ENCODE measurements at places on chromosomes 4 and X.

GRCh38 chr4:153906231-153906630 lies 117.3 kb upstream of the SFRP2 start:
- peaks cover 7% of the 10 kb centered on the region for H3K4me1 ChIP-seq
- peak overlapping the region; percentile 12 for H3K27ac ChIP-seq
- no peak overlapping the region for H3K4me3 ChIP-seq
- no peak for DNase-seq
- peaks cover 24% of the 10 kb centered on the region for H3K27me3 ChIP-seq
- no peaks in the 10 kb centered on the region for H3K36me3 ChIP-seq

GRCh38 chrX:31279359-31279758 lies 207.5 kb upstream of the FTHL17 start:
- no peak for DNase-seq
- H3K27ac ChIP-seq, result no peak overlapping the region
- H3K36me3 ChIP-seq, result no peaks in the 10 kb centered on the region
- no peaks in the 10 kb centered on the region for H3K27me3 ChIP-seq
- no peaks in the 10 kb centered on the region for H3K4me1 ChIP-seq

DNA sequence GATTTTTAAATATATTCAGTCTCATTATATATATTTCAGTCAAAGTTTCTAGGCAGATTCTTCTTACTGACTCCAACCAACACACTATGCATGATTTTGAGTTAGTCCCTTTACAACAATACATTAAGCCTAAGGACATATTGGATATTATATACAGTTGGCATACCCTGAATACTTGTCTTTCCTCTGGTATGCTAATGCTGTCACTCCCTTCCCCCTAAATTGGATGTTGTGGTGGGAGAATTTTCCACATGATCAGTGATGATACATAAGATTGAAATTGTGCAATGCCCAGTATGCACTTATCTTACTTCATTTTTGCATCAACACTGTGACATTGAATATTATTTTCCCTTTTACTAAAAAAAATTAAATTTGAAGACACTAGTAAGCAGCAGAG lies 935.2 kb downstream of the PCDH7 start:
- no peak for DNase-seq
- no peaks in the 10 kb centered on the region for H3K36me3 ChIP-seq
- no peaks in the 10 kb centered on the region for H3K4me1 ChIP-seq
- H3K4me3 ChIP-seq, result no peak overlapping the region
- H3K27ac ChIP-seq, result no peak overlapping the region

DNA sequence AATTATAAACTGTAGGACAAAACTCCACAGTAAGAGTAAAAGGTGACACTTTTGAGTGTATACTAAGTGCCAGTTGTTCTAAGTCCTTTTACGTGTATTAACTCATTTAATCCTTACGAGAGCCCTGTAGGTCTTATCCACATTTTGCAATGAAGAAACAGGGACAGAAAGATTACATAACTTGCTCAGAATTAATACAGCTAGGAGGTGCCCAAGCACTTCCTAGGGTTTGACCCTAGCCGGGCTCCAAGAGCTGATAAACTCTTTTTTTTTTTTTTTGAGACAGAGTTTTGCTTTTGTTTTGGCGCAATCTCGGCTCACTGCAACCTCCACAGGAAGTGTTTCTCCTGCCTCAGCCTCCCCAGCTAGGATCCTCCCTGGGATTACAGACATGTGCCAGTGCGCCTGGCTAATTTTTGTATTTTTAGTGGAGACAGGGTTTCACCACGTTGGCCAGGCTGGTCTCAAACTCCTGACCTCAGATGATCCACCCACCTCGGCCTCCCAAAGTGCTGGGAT lies 110.4 kb downstream of the UBE2K start:
- no peak overlapping the region for H3K4me3 ChIP-seq
- H3K27me3 ChIP-seq, result peaks cover 1% of the 10 kb centered on the region
- peaks cover 2% of the 10 kb centered on the region for H3K36me3 ChIP-seq
- H3K27ac ChIP-seq, result no peak overlapping the region

DNA sequence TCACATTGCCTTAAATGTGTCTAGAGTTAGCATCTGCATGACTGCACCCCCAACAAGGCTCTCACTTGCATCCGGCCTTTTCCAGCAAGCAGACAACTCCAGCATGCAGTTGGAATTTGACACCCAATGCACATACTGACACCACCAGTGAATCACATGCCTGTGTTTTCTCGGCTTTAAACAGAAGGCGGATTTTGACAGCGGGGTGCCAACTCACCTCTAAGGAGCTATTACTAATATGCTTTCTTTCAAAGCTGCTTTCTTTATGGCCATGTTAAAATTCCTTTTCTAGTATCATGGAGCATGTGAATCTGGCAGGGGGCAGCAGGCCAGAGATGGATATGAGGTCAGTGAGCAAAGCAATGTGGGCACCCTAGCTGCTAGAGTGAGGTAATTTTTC lies 78.0 kb upstream of the CLNK start:
- no peaks in the 10 kb centered on the region for H3K27me3 ChIP-seq
- H3K4me3 ChIP-seq, result no peak overlapping the region
- H3K4me1 ChIP-seq, result no peaks in the 10 kb centered on the region

- DNase-seq, result no peak
- H3K27ac ChIP-seq, result no peak overlapping the region
- peaks cover 18% of the 10 kb centered on the region for H3K27me3 ChIP-seq
- no peak overlapping the region for H3K4me3 ChIP-seq
- peaks cover under 1% of the 10 kb centered on the region for H3K36me3 ChIP-seq
Measured at GRCh38 chr4:38871593-38871992, 4.0 kb downstream of the FAM114A1 start.

- H3K4me1 ChIP-seq, result no peaks in the 10 kb centered on the region
- H3K27ac ChIP-seq, result no peak overlapping the region
- H3K27me3 ChIP-seq, result no peaks in the 10 kb centered on the region
- peaks cover 3% of the 10 kb centered on the region for H3K36me3 ChIP-seq
- no peak overlapping the region for H3K4me3 ChIP-seq
Measured at GRCh38 chrX:42524379-42524778, 253.6 kb downstream of the PPP1R2C start.

- H3K27me3 ChIP-seq, result no peaks in the 10 kb centered on the region
- H3K4me3 ChIP-seq, result no peak overlapping the region
- no peak for DNase-seq
- no peak overlapping the region for H3K27ac ChIP-seq
- H3K4me1 ChIP-seq, result no peaks in the 10 kb centered on the region
Measured at GRCh38 chr4:65921180-65921579, 250.9 kb upstream of the EPHA5 start.

GRCh38 chr4:7635445-7636239 lies 200.9 kb upstream of the PSAPL1 start:
- DNase-seq, result no peak
- H3K36me3 ChIP-seq, result no peaks in the 10 kb centered on the region
- H3K27me3 ChIP-seq, result peaks cover 9% of the 10 kb centered on the region
- H3K4me1 ChIP-seq, result no peaks in the 10 kb centered on the region

DNA sequence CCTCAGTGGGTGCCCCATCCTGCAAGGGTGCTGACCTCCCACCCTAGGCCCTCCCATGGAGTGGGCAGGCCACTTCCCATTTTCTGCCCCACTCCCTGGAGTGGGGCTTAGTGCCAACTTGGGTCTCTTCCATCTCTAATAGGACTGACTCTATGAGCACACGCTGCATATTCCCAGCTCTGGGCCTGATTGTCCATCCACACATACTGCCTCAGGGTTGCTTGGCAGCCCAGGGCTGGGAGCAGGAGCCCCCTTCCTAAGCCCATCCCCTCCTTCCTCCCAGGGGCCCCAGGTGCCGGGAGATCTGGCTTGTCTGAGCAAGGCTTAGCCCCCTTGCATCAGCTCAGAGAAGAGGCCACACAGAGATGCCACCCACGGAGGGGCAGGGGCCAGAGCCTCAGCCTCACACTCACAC lies 55.1 kb downstream of the PJA1 start:
- no peak overlapping the region for H3K27ac ChIP-seq
- H3K4me1 ChIP-seq, result no peaks in the 10 kb centered on the region
- no peaks in the 10 kb centered on the region for H3K36me3 ChIP-seq
- no peaks in the 10 kb centered on the region for H3K27me3 ChIP-seq
- no peak for DNase-seq
- H3K4me3 ChIP-seq, result no peak overlapping the region

GRCh38 chr4:150366487-150366999 lies 215.4 kb upstream of the MAB21L2 start:
- no peaks in the 10 kb centered on the region for H3K36me3 ChIP-seq
- DNase-seq, result no peak
- H3K27me3 ChIP-seq, result no peaks in the 10 kb centered on the region
- H3K4me1 ChIP-seq, result peaks cover 6% of the 10 kb centered on the region
- H3K4me3 ChIP-seq, result no peak overlapping the region
- H3K27ac ChIP-seq, result no peak overlapping the region

DNA sequence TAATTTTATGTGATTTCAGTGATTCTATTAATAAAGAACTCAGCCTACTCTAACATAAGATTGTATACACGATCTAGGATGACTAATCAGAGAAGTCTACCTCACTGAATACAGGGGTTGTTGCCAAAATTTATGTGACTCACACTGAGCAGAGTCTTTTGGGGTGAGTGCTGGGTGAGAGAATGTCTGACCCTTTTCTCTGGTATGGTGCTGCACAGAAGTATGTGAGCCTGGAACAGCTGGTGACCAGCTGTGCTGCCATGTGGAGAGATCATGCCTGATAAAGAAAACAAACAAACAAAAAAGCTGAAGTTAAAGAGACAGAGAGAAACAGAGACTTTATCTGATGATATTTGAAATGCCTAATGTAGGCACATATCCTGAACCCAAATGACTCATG lies 618.1 kb upstream of the GRIA3 start:
- H3K27me3 ChIP-seq, result no peaks in the 10 kb centered on the region
- no peaks in the 10 kb centered on the region for H3K36me3 ChIP-seq

DNA sequence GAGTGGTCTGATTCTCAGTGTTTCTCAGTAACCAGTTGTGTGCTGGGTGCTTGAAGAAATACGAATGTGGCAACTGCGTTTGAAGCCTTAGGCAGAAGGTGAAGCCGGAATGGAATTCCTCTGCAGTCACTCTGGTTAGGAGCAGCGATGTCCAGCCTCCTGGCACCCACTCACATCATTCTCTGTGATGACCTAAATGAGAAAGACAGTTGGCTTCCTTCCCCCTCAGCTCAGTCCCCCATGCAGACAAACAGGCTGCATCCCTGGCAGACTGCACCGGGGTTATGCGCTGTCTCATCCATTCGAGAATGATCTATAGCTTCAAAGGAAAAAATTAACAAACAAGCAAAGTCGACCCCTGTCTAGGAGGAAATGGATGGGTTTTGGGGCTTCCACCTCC lies 170.1 kb upstream of the SCML1 start:
- no peaks in the 10 kb centered on the region for H3K27me3 ChIP-seq
- DNase-seq, result no peak
- H3K36me3 ChIP-seq, result no peaks in the 10 kb centered on the region
- no peak overlapping the region for H3K4me3 ChIP-seq
- no peak overlapping the region for H3K27ac ChIP-seq
- no peaks in the 10 kb centered on the region for H3K4me1 ChIP-seq

- H3K4me3 ChIP-seq, result no peak overlapping the region
- no peak overlapping the region for H3K27ac ChIP-seq
- H3K27me3 ChIP-seq, result peaks cover 2% of the 10 kb centered on the region
- no peak for DNase-seq
- H3K4me1 ChIP-seq, result no peaks in the 10 kb centered on the region
- H3K36me3 ChIP-seq, result no peaks in the 10 kb centered on the region
Measured at GRCh38 chr4:52358883-52359321, 300.2 kb downstream of the USP46 start.

DNA sequence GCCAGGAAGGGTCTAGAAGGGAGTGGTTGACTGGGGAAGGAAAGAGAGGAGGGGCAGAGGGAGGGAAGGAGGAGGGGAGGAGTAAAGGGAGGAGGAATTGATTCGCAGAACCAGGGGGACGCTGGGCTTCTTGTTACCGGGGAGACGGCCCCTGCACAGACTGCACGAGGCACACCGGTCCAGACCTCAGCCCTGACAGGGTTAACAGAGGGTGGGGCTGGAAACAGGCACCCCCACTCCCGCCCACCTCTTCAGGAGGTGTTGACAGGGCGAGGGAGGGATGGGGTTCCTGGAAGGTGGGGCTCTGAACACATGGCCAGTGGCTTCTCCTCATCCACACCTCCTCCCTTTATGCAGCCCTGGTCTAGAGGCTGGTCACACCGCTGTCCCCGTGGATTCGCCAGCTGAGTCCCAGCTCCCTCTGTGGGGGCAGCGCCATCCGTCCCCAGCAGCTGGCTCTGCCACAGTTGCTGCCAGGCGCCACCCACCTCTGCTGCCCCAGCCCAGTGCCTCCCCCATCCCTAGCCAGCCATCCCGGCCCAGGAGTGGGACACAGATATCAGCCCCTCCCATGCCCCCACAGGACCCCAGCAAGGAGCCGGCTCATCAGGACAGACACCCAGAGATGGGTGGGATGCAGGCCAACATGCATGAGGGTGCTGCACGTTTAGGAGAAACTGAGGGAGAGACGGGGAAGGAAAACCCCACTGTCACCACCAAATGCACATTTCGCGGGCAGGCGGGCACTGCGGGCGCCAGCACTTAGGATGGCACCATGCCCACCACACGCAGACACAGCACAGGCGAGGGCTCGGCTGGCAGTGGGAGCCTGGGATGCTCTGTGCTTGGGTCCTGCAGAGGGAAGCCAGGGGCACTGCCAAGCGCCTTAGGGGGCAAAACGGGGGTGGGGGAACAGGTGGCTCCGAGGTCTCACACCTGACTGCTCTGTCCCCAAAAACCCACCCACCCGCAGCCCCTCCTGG lies 87.6 kb downstream of the ABLIM2 start:
- peaks cover 2% of the 10 kb centered on the region for H3K27me3 ChIP-seq
- no peaks in the 10 kb centered on the region for H3K36me3 ChIP-seq
- H3K4me1 ChIP-seq, result no peaks in the 10 kb centered on the region
- H3K27ac ChIP-seq, result no peak overlapping the region
- no peak for DNase-seq

GRCh38 chr4:73309211-73309610 lies 50.6 kb upstream of the ANKRD17 start:
- no peaks in the 10 kb centered on the region for H3K27me3 ChIP-seq
- no peak overlapping the region for H3K27ac ChIP-seq
- DNase-seq, result no peak
- H3K4me3 ChIP-seq, result no peak overlapping the region
- no peaks in the 10 kb centered on the region for H3K4me1 ChIP-seq

- H3K4me1 ChIP-seq, result no peaks in the 10 kb centered on the region
- no peaks in the 10 kb centered on the region for H3K27me3 ChIP-seq
- H3K27ac ChIP-seq, result no peak overlapping the region
Measured at GRCh38 chrX:28756647-28757046, 169.4 kb downstream of the IL1RAPL1 start.

DNA sequence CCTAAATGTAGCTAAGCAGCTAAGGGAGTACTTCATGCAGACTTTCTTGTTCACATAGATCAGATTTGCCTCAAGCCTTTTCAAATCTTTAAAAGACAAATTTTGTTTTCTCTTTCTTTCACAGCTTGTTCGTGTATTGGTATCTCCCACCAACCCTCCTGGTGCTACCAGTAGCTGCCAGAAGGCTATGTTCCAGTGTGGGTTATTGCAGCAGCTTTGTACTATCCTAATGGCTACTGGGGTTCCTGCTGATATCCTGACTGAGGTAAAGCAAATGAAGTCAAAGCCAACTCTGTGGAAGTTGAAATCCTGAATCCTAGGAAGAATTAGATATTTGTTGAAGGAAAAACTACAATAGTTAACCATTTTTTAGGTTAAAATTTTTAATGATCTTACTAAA lies 62.6 kb downstream of the USO1 start:
- H3K27me3 ChIP-seq, result no peaks in the 10 kb centered on the region
- peak overlapping the region; percentile 75 for H3K27ac ChIP-seq
- H3K36me3 ChIP-seq, result peaks cover 14% of the 10 kb centered on the region
- DNase-seq, result no peak
- H3K4me3 ChIP-seq, result no peak overlapping the region

- no peaks in the 10 kb centered on the region for H3K4me1 ChIP-seq
- no peak overlapping the region for H3K27ac ChIP-seq
- no peak for DNase-seq
- no peaks in the 10 kb centered on the region for H3K36me3 ChIP-seq
- H3K27me3 ChIP-seq, result no peaks in the 10 kb centered on the region
Measured at GRCh38 chr4:125482822-125483221, 168.1 kb downstream of the FAT4 start.
